ENCODE measurements at places on chromosomes 1 and 21.

DNA sequence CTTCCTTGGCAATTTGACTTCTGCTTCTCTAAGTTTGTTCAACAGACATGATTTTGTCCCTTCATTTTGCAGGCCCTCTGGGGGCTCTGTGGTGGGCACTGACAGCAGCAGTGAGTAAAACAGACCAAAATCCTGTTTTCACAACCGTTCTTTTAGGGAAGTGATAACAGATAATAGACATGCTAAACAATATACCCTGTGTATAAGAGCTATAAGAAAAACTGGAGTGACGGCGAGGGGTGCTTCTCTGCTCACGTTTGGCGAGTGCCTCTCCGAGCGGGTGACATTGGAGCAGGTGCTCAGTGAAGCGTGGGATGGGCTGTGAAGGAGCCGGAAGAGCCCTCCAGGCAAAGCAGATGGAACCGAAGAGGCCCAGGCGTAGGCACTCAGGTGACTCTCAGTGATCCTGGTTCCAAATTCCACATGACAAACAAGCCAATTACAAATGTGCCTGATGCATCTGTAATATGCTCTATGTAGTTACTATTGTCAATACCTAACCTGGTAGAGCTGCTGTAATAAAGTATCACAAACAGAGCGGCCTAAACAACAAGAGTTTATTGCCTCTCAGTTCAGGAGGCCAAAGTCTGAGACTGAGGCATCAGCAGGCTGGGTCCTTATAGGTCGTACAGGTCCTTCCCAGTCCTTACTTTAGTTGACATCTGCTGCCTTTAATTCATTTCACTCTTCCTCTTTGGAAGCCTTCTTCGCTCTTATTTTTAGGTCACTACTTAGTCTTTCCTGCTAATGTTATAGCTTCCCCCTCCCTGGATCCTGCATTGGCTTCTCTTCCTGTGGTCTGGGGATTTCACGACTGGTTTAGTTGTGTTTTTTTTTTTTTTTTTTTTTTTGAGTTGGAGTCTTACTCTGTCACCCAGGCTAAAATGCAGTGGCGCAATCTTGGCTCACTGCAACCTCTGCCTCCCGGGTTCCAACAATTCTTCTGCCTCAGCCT, 20.1 kb downstream of the OR2B11 start:
- DNase-seq: no peak

DNA sequence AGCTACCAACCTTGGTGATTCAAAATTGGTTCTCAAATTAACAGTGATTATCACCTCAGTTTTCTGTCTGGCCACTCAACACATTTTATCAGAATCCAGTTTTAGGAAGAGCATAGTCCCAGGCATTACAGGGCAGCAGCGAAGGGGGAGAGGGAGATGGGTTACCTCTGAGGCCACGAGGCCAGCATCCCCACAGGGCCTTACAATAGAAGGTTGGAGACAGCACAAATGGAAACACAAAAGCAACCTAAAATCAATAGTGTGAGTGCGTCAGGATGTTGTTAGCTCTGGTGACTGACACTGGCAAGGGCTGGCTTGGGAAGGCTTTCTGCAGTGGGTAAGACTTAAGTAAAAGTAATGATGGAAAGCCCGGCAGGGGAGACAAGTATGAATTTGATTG, 79.5 kb downstream of the JAK1 start:
- no peak for DNase-seq

GRCh38 chr1:206068314-206068713, 15.3 kb downstream of the RHEX start:
- DNase-seq: no peak

- peak; percentile 52 for DNase-seq
Measured at GRCh38 chr1:229579059-229579673, 20.7 kb upstream of the ABCB10 start.

GRCh38 chr1:100188617-100189016, 10.6 kb upstream of the LRRC39 start:
- DNase-seq: peak; percentile 10

- DNase-seq: peak; percentile 91
Measured at GRCh38 chr1:221315330-221315729, 426.6 kb downstream of the DUSP10 start.

DNA sequence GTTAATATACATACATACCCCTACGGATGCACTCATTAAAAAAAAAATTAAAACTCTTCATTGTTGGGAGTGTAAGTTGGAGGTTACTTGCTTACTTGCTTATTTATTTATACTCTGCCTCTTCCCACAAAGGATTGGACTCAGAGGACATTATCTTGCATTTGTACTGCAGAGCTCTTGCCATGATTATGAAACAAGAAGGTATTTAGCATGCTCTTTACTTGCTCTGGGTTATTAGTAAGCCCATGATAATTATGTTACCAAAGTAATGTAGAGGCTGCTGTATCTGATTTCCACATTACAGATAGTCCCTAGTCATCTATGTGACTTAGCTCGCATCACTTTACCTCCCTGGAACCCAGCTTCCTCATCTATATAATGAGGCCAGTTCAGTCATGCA, 355.1 kb upstream of the PTBP2 start:
- no peak for DNase-seq

DNA sequence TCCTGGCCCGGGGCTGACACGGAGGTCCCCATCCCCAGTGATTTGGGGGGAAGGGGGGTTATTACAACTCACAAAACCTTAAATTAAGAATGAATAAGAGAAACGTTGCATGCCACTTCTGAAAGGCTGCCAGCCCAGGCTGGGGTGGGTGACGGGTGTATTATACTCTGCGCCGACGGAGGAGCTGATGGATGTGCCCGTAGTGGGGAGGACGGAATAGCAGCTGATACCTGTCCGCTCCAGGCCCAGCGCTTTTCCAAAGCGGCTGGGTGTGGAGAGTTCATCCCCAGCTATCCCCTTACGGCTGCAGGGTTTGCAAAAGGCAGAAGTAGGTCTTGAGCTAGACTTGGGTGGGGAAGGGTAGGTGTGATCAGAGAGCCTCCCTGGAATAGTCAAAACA, 63.8 kb upstream of the CASZ1 start:
- no peak for DNase-seq

DNA sequence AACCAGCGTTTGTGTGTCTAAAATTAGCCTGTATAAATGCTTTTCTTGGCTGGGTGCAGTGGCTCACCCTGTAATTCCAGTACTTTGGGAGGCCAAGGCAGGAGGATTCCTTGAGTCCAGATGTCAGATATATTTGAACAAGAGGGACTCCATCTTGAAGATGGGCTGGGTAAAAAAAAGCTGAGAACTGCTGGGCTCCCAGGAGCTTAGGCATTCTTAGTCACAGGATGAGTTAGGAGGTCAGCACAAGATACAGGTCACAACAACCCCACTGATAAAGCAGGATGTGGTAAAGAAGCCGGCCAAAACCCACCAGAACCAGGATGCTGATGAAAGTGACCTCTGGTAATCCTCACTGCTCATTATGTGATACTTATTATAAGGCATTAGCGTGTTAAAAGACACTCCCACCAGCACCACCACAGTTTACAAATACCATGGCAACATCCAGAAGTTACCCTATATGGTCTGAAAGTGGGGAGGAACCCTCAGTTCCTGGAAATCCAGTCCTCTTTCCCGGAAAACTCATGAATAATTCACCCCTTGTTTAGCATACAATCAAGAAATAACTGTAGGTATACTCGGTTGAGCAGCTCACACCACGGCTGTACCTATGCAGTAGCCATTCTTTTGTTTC, 36.2 kb upstream of the ZNF496 start:
- peak; percentile 42 for DNase-seq

DNA sequence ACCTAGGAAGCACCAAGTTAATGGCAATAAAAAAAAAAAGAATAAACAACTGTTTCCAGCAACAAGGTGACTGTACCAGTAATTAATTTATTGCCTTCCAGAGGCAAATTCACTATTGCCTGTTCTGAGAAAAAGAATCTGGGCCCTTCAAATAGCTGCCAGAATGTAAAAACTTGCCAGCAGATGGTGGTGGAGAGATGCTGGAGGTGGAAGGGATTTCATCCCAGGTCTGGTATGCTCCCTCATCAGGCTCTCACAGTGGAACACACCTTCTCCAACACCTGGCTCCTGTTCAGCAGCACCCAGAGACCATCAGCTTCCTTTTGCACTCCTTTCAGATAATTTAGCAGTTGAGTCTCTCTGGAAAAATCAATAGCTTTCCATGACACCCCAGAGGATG, 792.9 kb upstream of the ADAMTS5 start:
- no peak for DNase-seq

DNA sequence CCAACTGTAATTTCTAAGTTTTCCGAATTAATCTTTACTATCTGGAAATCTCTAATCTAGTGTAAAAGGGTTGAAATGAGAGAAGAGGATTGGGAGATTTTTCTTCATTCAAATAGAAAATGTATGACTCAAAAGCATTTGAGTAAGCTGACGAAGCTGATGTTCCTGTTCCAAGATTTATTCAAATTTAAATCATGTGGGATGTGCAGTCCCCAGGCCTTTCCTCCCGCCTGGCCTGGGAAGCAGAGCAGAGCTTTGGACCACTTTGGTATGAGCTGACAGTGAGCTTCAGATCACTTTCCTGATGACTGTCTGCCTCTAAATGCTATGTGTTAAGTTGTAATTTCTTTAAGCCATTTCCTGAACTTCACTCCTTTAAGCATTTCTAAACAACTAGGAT, 192.0 kb downstream of the DHRS3 start:
- peak; percentile 25 for DNase-seq

- no peak for DNase-seq
Measured at GRCh38 chr21:41211060-41211805, 43.3 kb downstream of the BACE2 start.

DNA sequence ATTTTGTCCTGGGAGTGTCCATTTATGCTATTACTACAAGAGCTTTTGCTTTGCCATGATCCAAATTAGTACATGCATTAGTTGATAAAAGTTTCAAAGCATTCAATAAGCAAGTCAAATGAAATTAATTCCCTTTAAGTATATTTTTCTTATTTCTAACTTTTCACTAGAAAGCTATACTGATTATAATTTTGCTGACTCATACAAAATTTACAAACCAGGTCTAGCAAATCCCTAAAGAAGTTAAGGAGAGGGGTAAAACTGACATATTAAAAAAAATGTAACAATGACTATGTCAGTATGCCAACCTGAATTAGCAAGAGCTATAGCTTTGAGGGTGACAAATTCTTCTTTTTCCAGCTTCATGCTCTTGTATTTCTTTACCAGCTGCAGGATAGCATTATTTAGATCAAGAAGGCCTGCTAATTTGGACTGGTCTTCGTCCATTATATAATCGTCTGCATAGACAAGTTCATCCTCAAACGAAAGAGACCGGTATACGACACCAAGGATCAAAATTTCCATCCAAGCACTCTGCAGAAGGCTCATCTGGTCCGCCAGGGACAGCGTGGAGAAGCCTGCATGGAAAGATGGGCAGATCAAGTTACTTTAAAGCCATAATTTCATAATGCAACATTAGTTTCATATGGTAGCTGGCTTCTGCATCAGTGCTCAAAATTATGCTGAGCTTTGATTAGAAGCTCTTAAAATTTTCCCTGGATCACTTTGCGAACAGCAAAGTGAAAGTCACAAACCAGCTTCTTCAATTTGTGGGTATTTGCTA, 95.8 kb upstream of the USH2A start:
- no peak for DNase-seq

DNA sequence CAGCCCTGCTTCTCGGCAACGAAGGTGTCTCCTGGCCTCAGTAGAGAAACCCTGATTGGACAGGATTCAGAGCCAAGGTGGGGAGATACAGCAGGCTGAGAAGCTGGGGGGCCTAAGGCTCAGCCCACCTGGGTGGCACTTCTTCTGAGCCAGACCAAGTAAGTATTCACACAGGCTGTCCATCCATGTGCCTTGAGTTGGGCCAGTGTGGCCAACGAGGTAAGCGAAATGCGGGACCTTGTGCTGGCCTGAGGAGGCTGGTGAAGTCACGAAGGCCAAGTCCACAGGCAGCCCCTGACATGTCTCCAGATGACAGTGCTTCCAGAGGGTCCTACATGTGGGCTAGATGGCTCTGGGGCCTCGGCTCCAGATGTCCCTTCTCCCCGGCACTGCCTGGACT, 91.4 kb downstream of the ITPKB start:
- DNase-seq: no peak

GRCh38 chr1:234170067-234170466, 203.2 kb upstream of the COA6 start:
- DNase-seq: no peak

DNA sequence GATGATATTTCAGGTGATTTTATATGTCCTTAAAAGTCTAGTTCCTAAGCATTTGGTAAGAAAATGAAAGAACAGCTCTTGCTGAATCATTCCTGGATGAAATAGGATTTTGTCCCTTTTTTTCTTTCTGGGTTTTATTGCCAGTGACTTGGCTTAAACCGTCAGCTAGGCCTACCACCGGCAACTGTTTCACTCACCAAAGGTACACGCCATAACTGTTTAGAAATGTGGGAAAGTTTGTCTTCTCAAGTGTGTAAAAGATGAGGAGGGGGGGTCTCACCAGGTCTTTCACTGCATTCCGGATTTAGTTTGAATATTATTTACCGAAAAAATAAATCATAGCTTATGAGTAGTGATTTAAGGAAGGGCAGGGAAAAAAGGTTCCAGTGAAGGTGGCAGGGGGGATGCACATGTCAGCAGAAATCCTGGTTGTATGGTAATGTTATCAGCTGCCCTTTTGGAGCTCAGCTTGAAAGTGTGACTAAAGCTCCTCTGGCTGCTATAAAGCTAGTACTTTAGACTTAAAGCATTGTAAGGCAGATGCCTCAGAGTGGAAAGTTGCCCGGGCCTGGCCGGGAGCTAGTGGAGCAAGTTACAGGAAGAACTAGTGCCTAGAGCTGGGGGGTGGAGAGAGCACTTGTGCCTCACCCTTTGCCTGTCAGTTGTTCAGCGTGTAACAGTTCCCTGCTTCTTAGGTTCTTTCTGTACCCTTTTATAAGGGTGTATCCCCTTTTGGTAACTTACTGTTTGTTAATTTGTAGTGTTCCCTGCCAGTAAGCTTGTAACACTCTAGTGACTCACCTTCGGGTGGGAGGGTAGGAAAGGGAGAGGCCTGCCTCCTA, 3.1 kb downstream of the ATP1A1 start:
- DNase-seq: peak; percentile 65

- peak; percentile 71 for DNase-seq
Measured at GRCh38 chr1:1782399-1783221, 4.3 kb upstream of the NADK start.

Data from fibroblast of skin of back (primary cell).